Stomach (tissue), 19 donors: ENCODE measurements at places on chromosomes 7 and 10. TPM values are rescaled to one million over a fixed set of nuclear protein-coding genes. Genes with fewer than 3 reads are reported as not detected.

Gene PDK4
- total RNA-seq = 176 TPM

GRCh38 chr7:2724453-2725177, 36.6 kb downstream of the AMZ1 start:
- H3K36me3 ChIP-seq = peaks cover 5% of the 10 kb centered on the region
- H3K27me3 ChIP-seq = no peaks in the 10 kb centered on the region
- no peak overlapping the region for H3K27ac ChIP-seq
- H3K4me1 ChIP-seq = peaks cover 6% of the 10 kb centered on the region

GRCh38 chr10:103814626-103815370, 40.6 kb downstream of the SH3PXD2A start:
- no peaks in the 10 kb centered on the region for H3K36me3 ChIP-seq
- peak overlapping the region; percentile 12 for H3K27ac ChIP-seq
- no peak overlapping the region for H3K4me3 ChIP-seq

DNA sequence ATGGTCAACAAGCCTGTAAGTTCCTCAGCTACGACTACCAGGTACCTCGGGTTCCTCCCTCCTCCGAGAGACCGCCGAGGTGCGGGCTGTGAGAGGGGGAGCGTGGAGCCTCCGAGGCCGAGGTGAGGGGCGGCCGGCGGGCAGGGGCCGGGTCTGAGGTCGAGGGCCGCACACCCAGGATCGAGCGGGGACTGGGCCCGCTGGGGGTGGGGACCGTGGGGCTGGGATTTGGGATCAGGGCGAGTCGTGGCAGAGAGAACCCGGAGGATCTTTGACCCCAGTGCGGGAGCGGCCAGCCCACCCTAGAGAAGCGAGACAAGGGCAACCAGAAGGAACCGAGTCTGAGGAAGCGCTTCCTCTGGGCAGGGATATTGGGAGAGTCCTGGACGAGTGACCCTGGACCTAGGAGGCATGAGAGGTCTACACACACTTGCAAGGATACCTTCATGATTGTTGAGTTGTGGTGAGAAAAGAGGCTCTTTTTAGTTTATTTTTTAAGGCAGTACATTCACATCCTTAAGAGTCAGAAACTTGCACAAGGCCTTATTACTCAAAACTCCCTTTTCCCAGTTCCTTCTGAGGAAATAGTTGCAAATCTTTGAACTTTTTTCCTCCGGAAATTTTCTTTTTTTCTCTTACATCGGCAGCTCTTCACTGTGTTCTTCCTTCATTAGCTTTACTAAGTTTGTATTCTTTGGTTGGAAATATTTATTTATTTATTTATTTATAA, 395 bp downstream of the ZNF487 start:
- H3K27ac ChIP-seq = peak overlapping the region; percentile 99
- DNase-seq = no peak
- H3K4me3 ChIP-seq = peak overlapping the region; percentile 58
- no peaks in the 10 kb centered on the region for H3K36me3 ChIP-seq

DNA sequence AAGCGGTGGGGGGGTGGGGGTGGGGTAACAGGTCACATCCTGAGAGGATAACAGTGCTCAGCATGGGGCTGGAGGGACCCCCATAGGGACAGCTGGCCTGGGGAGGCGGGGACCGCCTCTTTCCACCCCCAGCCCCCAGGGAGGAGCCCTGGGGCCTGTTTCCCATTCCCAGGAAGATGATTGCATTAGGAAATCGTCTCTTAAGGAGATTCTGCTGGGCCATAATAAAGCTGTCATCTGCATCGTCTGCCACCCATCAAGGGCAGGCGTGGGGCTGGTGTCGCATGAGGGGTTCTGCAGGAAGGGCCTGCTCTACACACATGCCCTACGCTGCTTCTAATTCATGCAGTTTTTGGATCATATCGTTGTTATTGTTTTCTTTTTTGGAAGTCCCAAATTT, 17.2 kb downstream of the RET start:
- H3K4me3 ChIP-seq = no peak overlapping the region
- H3K36me3 ChIP-seq = no peaks in the 10 kb centered on the region
- H3K4me1 ChIP-seq = no peaks in the 10 kb centered on the region
- DNase-seq = no peak
- peaks cover 12% of the 10 kb centered on the region for H3K27me3 ChIP-seq

DNA sequence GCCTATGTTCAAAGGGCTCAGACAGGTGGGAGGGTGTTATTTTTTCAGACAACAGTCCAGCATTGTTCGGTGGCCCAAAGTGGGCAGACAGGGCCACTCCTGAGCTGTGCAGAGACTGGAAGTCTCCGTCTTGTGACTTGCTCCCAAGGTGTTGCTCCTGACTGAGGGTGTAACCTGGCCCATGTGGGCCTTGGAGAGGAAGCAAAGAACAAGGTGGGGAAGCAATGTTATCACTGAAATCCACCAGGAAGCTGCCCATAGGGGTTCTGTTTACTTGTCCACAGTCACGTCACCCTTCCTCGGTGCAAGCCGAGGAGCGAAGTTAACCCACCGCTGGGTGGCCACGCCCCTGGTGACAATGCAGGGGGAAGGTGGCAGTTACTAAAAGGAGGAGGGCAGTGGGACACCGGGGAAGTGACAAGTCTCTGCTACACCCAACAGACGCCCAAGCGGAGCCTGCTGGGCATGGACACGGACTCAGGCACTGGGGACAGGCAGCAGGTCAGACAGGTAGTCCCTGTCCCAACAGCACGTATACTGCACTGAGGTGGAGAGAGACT, 311.6 kb upstream of the MKI67 start:
- no peaks in the 10 kb centered on the region for H3K27me3 ChIP-seq
- peak; percentile 69 for DNase-seq
- H3K4me3 ChIP-seq = no peak overlapping the region
- H3K36me3 ChIP-seq = no peaks in the 10 kb centered on the region

DNA sequence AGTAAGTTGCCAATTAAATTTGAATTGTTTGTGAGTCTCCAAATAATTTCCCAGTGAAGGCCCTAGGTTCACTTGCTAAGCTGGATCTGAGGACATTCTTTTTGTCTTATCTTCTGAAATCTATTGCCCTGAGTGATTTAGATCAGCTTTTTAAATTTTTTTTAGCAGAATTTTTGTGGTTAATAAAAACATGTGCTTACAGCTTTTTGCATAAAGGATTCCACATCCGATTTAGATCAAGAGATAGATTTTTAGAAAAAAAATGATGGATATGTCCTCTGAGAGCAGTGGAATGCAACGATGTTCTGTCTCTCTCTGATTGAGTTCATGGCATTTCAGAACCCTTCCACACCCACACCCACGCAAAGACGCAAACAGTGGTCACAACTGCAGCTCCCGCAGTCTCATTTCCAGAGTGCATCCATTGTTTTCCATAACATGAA, 358.8 kb downstream of the SUGCT start:
- H3K4me3 ChIP-seq = no peak overlapping the region
- H3K4me1 ChIP-seq = no peaks in the 10 kb centered on the region
- DNase-seq = peak; percentile 9
- no peaks in the 10 kb centered on the region for H3K27me3 ChIP-seq
- H3K27ac ChIP-seq = no peak overlapping the region
- no peaks in the 10 kb centered on the region for H3K36me3 ChIP-seq
